Immature natural killer cell (primary cell): ENCODE measurements at places on chromosomes 6 and 20.

DNA sequence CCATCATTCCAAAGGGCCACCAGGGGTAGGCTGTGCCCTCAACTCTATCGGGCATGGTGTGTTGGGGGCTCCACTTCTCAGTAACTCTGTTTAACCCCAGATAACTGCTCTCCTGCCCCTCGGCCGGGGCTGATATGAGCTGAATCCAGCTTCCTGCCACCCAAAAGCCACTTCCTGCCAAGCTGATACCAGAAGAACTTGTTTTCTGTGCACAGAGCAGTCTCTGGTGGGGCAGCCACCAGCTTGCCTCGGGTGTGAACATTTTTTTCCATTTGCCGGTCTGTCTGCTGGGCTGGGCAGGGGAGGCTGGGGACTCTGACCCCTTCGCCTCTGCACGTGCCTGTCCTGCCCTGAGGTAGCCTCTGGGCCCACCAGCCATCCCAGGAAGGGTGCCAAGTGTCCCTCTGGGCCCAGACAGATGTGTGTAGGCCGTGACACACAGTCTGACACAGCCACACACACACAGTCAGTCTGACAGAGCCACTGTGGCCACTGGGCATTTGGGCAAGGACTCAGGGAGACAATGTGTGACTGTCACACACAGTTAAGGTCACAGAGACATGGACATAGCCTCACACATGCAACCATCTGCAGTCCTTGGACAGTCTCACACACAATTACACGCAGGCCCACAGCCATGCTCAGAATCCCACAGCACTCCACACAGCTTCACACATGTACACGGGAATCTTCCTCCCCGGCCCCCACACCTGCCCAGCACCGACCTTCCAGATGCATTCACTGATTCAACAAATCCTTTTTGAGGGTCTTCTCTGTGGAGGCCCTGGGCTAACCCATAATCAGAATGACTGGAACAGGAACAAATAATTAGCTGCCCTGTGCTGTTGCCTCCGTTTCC is 45.1 kb downstream of the NOL4L start:
- peaks cover 87% of the 10 kb centered on the region for H3K4me1 ChIP-seq
- peak overlapping the region; percentile 98 for H3K27ac ChIP-seq
- H3K27me3 ChIP-seq = peaks cover 22% of the 10 kb centered on the region
- DNase-seq = peak; percentile 85
- H3K4me3 ChIP-seq = peak overlapping the region; percentile 82
- H3K36me3 ChIP-seq = no peaks in the 10 kb centered on the region

GRCh38 chr6:11848346-11848651 is 69.7 kb upstream of the ADTRP start:
- no peak overlapping the region for H3K27ac ChIP-seq
- DNase-seq = no peak
- H3K4me1 ChIP-seq = no peaks in the 10 kb centered on the region
- no peaks in the 10 kb centered on the region for H3K36me3 ChIP-seq
- H3K27me3 ChIP-seq = no peaks in the 10 kb centered on the region
- no peak overlapping the region for H3K4me3 ChIP-seq

- H3K27me3 ChIP-seq = no peaks in the 10 kb centered on the region
- H3K4me3 ChIP-seq = no peak overlapping the region
- H3K27ac ChIP-seq = no peak overlapping the region
- H3K36me3 ChIP-seq = no peaks in the 10 kb centered on the region
Observed at GRCh38 chr6:65997539-65997938, 290.5 kb upstream of the EYS start.

DNA sequence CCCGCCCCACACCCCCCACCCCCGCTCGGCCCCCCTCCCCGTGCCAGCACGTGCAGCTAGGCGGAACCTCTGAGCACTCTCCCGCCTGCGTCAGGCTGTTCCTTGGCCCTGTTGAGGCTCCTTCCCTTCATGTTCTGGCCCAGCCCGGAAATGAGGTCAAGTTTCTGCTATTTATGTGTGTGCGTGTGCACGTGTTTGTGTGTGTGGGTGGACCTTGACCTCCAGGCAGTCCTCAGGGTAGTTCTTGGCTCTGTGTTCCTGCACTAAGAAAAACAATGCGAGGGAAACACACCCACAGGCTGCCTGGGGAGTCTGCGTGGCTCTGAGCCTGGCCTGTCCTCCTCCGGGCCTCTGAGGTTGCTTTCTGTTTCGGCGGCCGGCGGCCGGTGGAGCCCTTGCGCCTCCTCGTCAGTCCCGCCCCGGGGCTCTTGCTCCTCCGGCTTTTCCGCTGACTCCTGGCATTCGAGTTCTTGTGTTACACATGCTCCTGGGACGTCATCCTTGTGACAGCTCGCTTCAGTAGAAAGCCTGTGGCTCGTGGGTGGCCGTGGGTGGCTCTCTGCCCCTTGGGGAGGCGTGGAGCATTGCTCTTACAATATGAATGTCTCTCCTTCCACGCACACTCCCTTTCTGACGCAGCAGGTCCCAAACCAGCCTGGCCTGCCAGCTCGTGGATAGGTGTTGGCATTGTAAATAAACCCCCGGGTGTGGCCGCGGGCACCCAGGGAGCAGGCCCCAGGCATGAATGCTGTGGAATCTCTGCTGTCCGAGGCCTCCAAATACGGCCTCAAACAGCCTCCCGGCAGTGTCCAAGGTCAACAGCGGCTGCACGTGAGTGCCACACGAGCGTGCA is 10.0 kb downstream of the SLCO4A1 start:
- peak overlapping the region; percentile 93 for H3K4me3 ChIP-seq
- H3K27ac ChIP-seq = peak overlapping the region; percentile 91
- peaks cover 27% of the 10 kb centered on the region for H3K4me1 ChIP-seq
- peak; percentile 81 for DNase-seq
- no peaks in the 10 kb centered on the region for H3K36me3 ChIP-seq

- H3K27me3 ChIP-seq = peaks cover 4% of the 10 kb centered on the region
- H3K4me1 ChIP-seq = no peaks in the 10 kb centered on the region
- H3K4me3 ChIP-seq = no peak overlapping the region
- peak; percentile 9 for DNase-seq
- peaks cover 9% of the 10 kb centered on the region for H3K36me3 ChIP-seq
Observed at GRCh38 chr20:30816182-30816645, 441.2 kb upstream of the DEFB115 start.

DNA sequence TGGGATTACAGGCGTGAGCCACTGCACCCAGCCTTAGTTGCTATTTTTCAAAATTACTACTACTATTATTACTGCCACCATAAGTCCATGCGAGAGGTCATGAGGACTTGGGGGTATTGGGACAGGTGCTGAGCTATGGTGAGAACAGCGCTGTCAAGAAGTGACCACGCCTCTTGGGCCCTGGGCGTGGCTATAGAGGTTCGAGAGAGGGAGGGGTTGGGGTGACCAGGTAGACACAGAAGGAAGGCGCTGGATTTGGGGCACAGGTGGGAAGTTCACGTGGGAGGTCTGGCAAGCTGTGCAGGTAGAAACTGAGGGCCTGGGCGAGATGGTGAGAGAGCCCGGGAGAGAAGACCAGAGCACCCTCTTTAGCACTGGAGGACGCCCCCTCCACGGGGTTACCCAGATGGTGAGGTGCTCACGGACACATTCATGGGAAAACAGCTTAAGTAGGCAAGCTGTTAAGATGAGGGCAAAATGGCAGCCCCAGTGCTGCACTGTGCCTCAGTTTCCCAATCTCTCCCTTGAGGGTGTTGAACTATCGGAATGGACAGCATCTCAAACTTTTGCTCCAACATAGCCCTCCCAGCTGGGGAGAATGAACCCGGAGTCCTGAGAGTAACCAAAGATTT is 61.0 kb downstream of the RAB44 start:
- DNase-seq = no peak
- peaks cover 2% of the 10 kb centered on the region for H3K27me3 ChIP-seq
- no peaks in the 10 kb centered on the region for H3K36me3 ChIP-seq
- no peak overlapping the region for H3K27ac ChIP-seq
